Activated T-helper 9 cell treated with anti-CD3 and anti-CD28 coated beads, Interleukin-2, amount 50 U/mL, for 16 hours (primary cell): ENCODE measurements at places on chromosomes 3 and 15.

- DNase-seq: no peak
These were observed 82.0 kb downstream of the USF3 start for GRCh38 chr3:113614402-113614801.

DNA sequence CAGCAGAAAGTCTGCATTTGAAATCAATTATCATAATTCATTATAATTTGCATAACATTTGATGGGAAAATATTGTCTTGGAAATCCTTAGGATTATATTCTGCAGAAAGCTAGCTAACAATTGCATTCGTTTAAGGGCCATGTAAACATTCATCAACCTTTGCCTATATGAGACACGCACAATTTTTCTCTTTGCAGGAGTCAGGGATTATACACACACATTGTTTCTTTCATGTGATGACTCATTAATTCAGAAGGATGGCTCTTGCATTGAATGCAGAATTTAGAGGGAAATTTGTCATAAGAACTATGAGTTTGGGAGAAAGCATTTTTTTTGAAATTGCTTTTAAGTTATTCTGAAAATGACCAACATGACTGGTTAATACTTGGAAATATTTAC lies 844.7 kb downstream of the DIPK2A start:
- no peak for DNase-seq

- no peak for DNase-seq
These were observed 94.2 kb downstream of the ADAMTS17 start for GRCh38 chr15:100247228-100248225.

- DNase-seq: no peak
These were observed 32.5 kb downstream of the CHAC1 start for GRCh38 chr15:40985541-40986330.

- no peak for DNase-seq
These were observed 125.1 kb upstream of the STT3B start for GRCh38 chr3:31407665-31408064.

- no peak for DNase-seq
These were observed 296.1 kb downstream of the VPS13C start for GRCh38 chr15:61764141-61764540.

GRCh38 chr3:162702768-162703385 lies 1206.3 kb downstream of the OTOL1 start:
- no peak for DNase-seq

- DNase-seq: no peak
These were observed 196.8 kb upstream of the LPP start for GRCh38 chr3:187957165-187957581.

DNA sequence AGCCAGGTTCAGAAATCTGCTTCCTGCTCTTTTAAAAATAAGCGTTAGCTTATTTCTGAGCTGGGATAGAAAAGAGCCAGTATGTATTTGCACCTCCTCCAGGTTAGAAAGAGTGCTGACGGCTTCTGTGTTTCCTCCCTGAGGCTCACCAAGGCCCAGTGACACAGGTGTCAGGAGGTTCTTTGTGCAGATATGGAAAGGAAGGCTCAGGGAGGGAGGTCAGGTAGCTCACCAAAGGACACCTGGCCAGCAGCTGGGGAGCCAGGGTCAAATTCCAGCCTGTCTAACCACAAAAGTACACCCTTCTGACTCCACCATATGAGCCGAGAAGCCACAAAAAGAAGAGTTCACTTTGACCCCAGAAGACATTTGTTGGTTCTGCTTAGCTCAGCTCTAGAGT lies 201.0 kb upstream of the WNT5A start:
- DNase-seq: no peak

GRCh38 chr3:153093629-153094028 lies 68.4 kb upstream of the RAP2B start:
- no peak for DNase-seq

DNA sequence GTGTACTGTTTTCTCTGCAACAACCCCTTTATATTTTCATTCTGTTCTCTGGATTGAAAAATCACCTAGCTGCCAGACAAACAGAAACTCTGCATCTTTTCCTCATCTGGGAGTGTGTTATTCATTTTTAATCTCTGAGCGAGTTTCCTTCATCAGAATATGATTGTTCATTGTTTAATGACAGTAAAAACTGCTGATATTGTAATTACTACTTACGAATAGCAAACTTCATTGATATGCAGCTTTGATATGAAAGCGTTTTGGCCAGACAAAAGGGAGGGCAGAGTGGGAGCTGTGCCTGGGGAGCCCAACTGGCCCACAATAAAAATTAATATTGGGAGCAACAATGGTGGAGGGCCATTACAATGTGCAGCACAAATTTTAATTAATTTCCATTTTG lies 132.7 kb upstream of the SKOR1 start:
- DNase-seq: no peak

GRCh38 chr3:129310111-129311011 lies 31.7 kb downstream of the HMCES start:
- no peak for DNase-seq

DNA sequence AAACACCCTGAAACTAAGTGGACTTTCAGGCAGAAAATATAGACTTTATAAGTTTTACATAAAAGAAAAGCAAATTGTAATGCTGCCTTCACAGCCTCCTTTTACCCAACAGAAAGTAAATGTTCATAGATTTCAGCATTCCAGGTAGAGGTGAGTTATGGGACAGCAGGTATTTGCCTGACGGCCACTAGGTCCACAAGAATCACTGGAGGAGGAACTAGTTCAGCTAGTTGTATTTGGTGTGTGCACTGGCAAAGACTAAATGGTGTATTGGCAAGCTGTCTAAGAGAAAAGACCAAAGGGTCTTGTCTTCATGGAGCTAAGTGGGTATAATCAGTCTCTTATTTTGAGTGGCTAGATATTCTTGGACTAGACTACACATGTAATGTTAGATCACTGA lies 34.2 kb downstream of the ZNF654 start:
- no peak for DNase-seq

DNA sequence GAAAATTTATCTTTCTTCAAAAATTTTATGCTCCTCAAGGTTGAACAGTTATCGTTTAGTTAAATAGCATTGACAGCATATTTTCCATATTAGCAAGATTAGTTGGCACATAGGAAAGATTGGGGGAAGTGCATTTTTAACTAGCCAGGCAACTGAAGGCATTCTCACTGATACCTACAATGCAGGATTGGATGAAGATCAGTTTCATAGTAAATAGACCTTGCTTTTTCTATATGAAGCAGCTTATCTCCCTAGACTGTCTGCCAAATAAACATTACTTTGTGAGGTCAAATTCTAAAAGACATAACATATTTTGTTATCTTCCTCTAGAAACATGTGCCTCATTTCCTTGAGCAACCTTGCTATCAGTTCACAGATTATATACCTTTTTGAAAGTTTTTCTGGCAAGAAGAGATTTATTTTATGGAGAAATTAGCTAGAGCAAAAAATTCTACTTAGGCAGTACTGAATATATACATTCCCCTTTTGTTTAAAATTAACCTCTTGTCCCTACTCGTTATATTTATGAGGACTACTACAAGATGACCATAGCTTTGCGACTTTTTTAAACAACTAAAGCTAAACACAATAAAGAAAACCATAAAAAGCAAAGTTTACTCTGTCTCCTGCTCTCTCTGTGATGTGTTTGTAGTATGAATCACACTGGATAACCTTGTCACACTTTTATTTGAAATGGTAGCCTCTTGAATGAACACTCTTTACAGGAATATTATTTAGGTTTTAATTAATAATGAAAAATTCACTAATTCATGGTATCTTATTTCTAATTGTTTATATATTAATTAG lies 654.9 kb upstream of the TBL1XR1 start:
- DNase-seq: no peak

- DNase-seq: no peak
These were observed 581.9 kb downstream of the AGBL1 start for GRCh38 chr15:86661580-86661979.

GRCh38 chr3:46030626-46031025 lies 3.3 kb upstream of the XCR1 start:
- no peak for DNase-seq

DNA sequence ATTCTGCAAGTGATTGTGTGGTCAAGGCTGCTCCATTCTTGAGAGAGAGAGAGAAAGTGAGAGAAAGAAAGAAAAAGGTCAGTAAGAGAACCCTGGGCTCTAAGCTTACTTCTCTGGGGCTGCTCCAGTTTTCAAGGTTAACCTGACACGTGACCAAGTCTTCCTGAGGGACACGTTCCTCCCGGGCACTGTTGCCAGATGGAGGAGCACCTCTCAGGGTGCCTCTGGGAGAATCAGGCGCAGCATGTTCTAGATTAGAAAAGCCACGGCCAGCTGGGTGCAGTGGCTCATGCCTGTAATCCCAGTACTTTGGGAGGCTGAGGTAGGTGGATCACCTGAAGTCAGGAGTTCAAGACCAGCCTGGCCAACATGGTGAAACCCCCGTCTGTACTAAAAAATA lies 60.8 kb downstream of the ITGA11 start:
- DNase-seq: no peak

DNA sequence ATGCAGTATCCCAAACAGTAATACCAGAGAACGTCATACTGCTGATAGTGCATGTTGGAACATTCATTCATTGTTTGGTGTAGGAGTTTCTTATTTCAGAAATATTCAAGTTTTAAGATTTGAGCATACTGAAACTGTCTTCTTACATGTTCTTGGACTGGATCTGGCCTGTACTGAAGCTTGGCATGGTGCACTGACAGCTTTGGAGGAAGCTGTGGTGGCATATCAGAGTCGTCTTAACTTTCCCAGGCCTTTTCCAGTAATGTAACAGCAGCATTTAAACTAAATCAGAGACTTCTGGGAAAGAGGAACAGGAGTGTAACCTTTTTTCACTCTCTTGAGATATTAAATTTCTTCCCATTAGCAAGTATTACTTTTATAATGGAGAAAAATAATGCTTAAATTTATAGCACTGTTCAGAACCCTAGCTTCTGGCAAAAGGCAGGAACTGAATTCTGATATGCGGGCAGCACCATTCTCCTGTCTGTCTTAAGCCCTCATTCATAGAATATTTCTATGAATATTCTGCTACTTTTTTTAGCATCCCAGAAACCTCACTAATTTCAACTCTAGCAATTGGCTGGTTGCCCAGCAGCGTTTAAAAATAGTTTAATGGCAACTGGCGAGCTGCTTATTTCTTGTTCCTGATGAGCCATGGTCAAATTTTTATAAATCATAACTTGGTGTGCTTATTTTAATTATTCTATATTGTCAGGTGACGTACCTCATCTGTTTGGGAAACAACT lies 31.1 kb downstream of the DNAJC13 start:
- DNase-seq: no peak

DNA sequence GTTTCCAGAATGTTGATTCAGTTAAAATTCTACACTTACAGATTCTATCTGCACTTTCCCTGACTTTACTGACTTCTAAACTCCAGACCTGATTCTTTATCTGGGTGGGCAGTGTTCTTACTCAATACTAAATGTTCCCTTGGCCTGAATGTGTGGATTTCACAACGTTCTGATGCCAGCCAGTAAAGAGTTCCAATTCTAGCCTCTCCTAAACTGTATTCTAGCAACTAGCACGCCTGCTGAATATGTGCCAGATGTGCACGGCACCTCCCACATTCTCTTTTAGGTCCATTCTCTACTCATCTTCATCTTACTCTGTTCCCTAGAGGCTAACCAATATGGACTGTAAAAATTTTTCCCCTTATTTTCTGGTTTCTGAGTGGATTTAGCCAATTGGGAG lies 479.5 kb upstream of the AGTR1 start:
- DNase-seq: no peak

DNA sequence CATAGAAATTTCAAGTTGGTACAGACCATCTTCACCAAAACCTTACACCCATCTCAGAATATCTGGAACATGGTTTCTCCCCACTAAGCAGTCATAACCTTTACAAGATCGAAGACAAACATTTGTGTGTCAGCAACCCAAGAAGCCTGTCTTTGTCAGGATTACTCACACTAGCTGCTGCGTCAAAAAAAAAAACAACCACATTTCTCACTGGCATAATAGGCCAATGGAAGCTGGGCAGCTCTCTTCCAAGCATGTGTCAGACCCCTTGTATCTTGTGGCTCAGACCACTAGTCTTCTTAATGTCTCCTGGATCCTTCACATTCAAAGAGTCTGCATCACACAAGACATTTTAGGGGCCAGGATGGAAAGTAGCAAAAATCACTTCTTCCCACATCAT lies 266.9 kb upstream of the IGF1R start:
- DNase-seq: no peak

DNA sequence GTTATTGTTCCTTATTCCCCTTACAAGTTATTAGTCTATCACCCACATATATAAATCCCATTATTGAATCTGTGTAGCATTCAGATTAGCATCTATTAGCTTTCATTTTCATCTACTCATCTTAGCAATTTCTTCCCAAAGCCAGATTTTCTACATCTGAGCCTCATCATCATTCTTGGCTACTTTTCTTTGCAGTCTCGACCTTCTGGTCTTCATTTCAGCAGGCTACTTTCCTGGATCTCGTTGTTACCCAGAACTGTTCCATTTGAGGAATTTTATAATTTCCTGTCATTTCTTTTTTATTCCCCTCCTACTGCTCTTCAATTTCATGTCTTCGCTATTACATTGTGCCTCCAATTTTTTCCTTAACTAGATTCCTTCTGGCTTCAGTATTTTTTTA lies 51.8 kb downstream of the SPRED1 start:
- no peak for DNase-seq

DNA sequence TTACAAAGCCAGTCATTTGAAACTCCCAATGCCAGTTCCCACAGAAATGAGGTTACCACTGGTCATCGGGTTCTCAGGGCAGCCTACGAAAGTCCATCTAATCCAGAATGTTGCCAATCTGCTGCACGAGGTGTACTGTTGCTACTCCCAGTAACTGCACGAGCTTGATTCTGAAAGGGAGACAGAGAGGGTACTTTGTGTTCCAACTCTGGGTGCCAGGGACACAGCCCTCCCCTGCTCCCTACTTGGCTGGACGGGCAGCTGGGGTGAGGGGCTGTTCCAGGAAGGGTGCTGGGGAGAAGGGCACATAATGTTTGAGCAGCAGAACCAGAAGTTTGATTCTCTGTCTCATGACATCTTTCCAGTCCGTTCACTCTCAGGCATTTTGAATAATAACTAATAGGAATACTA lies 27.1 kb upstream of the OSBPL11 start:
- DNase-seq: no peak

GRCh38 chr15:88615303-88616107 lies 5.6 kb upstream of the AEN start:
- DNase-seq: no peak

DNA sequence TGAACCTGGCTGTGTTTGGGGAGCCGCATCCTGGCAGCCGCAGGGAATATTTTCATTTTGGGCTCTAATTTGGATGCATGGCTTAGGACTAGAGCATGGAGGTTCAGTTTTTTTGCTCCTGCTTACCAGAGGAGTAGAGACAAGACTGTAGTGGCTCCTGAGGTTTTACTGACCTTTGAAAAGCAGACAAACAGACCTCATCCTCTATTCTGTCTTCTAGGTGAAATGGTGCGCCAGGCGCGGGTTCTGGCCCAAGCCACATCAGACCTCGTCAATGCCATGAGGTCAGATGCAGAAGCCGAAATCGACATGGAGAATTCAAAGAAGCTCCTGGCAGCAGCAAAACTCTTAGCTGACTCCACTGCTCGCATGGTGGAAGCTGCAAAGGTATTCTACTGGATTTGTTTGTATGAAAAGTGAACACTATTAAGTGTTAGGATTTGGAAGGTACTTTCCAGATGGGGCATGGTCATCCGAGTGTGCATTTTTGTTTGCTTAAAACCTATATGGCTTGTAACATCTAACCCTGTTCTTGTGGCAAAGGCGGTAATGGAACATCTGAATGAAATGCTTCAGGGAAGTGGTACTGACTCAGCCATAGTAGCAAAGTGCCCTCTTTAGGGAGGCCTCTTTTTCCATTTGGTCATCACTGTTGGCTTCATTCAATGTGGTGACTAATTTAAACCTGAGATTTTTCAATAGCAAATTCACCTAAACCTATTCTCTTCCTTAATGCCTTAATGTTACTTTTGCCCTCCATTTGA lies 330.7 kb upstream of the TPM1 start:
- DNase-seq: no peak

GRCh38 chr15:40175160-40175559 lies 14.3 kb downstream of the BUB1B start:
- DNase-seq: no peak
